Lower leg skin (tissue), 4 donors: ENCODE measurements at places on chromosomes 3 and 15. TPM values are rescaled to one million over a fixed set of nuclear protein-coding genes. Genes with fewer than 3 reads are reported as not detected.

SHC4 gene
- 2.3 TPM for total RNA-seq

SEC61A1 gene
- total RNA-seq, result 109 TPM

DNA sequence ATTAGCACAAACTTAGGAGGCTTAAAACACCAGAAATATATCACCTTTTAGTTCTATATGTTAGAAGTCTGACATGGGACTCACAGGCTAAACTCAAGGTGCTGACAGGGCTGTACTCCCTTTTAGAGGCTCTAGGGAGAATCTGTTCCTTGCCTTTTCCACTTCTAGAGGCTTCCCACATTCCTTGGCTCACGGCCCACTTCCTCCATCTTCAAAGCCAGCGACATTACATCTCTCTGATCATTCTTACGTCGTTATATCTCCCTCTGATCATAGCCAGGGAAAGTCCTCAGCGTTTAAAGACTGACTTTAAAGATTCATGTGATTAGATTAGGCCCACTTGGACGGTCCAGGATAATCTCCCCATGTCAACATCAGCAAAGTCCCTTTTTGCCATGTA lies 166.3 kb downstream of the GREM1 start:
- DNase-seq, result no peak

GRCh38 chr3:133089906-133090485 lies 51.8 kb downstream of the TMEM108 start:
- no peak for DNase-seq

GRCh38 chr15:47718497-47719437 lies 1.5 kb downstream of the SEMA6D start:
- no peak for DNase-seq

IMPG2 gene
- total RNA-seq, result 0.11 TPM

- DNase-seq, result peak; percentile 34
These were observed 10.3 kb downstream of the CX3CR1 start for GRCh38 chr3:39269528-39269927.

DNA sequence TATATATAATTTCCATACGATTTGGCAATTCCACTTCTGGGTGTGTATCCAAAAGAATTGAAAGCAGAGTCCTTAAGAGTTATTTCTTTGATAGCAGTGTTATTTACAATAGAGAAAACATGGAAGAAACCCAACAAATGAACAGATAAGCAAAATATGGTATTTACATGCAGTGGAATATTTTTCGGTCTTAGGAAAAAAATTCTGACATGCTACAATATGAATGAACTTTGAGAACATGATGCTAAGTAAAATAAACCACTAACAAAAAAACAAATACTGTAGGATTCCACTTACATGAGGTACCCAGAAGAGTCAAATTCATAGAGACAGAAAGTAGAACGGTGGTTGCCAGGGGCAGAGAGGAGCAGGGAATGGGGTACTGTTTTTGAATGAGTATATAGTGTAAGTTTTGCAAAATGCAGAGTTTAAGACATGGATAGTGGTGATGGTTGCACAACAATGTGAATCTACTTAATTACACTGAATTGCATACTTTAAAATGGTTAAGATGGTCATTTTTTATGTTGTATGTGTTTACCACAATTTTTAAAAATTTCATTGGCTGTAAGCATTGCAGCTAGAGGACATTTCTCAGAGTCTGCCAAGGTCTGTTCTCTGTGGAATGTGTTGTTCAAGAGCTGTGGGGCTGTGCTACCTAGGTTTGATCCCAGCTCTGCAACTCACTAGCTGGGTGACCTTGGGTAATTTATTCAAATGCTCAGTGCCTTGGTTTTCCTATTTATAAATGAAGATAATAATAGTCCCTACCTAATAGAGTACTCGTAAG lies 122.1 kb downstream of the MEX3B start:
- DNase-seq, result no peak

- DNase-seq, result no peak
These were observed 844.3 kb downstream of the SI start for GRCh38 chr3:164233951-164234350.

- DNase-seq, result no peak
These were observed 89.3 kb upstream of the IGSF10 start for GRCh38 chr3:151550025-151550618.
